IMR-90 (cell line): ENCODE measurements at places on chromosomes 16 and 17. TPM values are rescaled to one million over a fixed set of nuclear protein-coding genes. Genes with fewer than 3 reads are reported as not detected.

ADAM11 gene
- 0.28 and 0.36 TPM in 2 replicates for total RNA-seq

SLC13A5 gene
- total RNA-seq, result not detected in 2 replicates

HES7 gene
- total RNA-seq, result not detected in 2 replicates

- peak overlapping the region; percentile 76 for H3K27ac ChIP-seq
- H3K36me3 ChIP-seq, result no peaks in the 10 kb centered on the region
- H3K4me3 ChIP-seq, result no peak overlapping the region
- DNase-seq, result peak; percentile 96
These were observed 24.8 kb upstream of the SIAH1 start for GRCh38 chr16:48409839-48410632.
